Epithelial cell of prostate (primary cell): ENCODE measurements at places on chromosomes 3 and 15.

DNA sequence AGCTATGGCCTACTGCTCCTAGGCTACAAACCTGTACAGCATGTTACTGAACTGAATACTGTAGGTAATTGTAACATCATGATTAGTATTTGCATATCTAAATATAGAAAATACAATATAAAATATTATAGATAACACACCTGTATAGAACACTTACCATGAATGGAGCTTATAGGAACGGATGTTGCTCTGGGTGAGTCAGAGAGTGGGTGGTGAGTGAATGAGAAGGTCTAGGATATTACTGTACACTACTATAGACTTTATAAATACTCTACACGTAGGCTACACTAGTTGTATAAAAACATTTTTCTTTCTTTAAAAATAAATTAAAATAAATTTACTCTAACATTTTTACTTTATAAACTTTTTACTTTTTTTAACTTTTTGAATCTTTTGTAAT, 224.0 kb upstream of the CBLB start:
- no peak for DNase-seq

GRCh38 chr15:45637552-45638033, 2.8 kb downstream of the SQOR start:
- DNase-seq: no peak

DNA sequence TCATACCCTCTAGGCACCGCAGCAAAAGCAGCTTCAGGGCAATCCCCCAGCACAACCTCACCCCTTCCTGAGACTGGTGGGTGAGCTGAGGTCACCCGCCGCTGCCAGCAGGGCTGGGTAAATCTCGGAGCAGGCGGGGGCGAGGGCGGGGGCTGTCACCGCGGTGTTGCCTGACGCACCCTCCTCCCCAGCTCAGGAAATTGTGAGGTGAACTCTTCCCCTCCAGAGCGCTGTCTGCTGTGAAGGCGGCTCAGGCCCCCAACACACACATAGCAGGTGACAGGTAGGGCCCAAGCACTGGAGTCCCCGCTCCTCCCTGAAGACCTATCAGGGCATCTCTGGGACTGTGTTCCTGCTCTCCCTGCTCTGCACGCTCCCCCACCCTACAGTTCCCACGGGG, 30.2 kb upstream of the FURIN start:
- DNase-seq: no peak

DNA sequence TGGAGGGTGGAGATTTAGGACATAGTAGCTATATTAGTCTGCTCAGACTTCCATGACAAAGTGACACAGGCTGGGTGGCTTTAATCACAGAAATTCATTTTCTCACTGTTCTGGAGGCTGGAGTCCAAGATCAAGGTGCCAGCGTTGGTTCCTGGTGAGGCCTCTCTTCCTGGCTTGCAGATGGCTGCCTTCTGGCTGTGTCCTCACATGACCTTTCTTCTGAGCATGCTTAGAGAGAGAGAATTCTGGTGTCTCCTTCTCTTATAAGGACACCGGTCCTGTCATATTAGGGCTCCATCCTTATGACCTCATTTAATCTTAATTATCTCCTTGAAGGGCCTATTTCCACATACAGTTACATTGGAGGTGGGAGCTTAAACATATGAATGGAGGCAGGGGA, 14.9 kb upstream of the SHC4 start:
- no peak for DNase-seq

GRCh38 chr3:101643861-101644613, 32.9 kb downstream of the ZBTB11 start:
- DNase-seq: peak; percentile 57

DNA sequence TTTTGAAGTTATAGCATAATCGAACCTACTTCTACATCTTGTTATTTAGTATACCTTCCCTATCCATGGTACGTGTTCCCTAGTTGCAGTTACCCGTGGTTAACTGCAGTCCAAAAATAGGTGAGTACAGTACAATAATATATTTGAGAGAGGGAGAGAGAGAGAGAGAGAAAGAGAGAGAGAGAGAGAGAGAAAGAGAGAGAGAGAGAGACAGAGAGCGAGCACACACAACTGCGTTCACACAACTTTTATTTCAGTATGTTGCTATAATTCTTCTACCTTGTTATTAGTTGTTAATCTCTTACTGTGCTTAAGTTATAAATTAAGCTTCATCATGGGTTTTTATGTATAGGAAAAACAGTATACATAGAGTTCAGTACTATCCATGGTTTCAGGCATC, 928.1 kb downstream of the TUSC7 start:
- DNase-seq: no peak

DNA sequence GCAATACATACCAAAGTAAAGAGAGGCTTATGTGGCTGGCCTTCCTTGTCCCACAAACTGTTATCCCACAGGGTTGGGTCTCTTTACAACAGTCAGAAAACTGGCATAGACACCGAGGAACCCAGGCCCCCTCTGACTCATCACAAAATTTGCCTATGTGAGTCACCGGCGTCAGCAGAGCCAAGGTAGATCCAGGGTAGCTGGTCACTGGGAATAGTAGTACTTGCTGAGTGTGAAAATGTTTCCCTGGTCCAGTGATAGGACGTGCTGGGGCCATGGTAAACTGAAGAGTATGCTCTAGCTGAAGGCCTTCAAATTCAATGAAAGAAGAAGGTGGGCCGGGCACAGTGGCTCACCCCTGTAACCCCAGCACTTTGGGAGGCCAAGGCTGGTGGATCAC, 27.1 kb upstream of the SKIL start:
- DNase-seq: no peak

- no peak for DNase-seq
Observed at GRCh38 chr3:55501905-55502304, 14.8 kb upstream of the WNT5A start.
